ENCODE measurements at places on chromosomes 12 and 14.

- DNase-seq: no peak
Observed at GRCh38 chr12:68154779-68155178, 4.8 kb downstream of the IFNG start.

DNA sequence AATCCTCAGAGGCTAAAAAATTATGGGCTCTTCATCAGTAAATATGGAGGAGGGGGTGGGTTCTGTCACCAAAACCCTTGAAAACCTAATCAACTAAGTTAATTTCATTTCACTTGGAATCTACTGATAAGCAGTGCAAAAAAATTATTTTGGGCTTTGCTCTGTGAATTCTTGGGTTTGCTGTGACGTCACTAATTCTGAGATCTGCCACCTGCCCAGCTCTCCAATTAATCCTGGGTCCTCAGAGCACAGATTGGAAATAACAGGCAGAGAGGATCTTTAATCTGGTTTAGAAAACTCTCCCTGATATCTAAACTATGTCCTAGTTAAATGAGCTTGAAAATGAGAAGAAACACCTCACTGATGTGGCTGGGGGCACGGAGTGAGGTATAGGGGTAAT, 903.2 kb downstream of the AACS start:
- DNase-seq: no peak

- no peak for DNase-seq
Observed at GRCh38 chr14:100893228-100893601, 10.3 kb downstream of the RTL1 start.

- DNase-seq: no peak
Observed at GRCh38 chr14:98606041-98606640, 665.9 kb downstream of the BCL11B start.

DNA sequence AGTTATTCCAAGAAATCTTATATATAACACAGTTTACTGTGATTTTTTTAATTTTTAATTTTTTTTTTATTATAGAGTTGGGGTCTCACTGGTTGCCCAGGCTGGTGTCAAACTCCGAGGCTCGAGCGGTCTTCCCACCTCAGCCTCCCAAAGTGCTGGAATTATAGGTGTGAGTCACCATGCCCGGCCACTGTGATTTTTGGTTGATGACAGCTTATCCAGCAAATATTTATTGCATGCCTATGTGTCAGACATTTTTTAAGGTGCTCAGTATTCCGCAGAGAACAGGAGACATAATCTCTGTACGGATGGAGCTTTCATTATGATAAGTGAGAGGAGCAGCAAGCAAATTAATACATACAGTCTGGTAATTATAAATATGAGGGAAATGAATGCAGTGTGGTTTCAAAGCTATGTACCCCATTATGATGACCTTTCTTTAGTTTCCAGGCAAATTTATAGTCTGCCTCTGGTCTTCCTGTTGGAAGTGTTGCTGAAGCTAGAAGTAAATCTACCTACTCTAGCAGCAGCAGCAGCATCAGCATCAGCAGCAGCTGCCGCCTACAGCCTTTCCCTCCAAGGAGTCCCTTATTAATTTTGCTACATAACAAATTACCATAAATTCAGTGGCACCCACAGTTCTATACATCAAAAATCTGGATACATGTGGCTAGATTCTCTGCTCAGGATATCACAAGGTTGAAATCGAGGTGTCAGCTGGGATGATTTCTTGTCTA, 32.3 kb downstream of the FRS2 start:
- no peak for DNase-seq

DNA sequence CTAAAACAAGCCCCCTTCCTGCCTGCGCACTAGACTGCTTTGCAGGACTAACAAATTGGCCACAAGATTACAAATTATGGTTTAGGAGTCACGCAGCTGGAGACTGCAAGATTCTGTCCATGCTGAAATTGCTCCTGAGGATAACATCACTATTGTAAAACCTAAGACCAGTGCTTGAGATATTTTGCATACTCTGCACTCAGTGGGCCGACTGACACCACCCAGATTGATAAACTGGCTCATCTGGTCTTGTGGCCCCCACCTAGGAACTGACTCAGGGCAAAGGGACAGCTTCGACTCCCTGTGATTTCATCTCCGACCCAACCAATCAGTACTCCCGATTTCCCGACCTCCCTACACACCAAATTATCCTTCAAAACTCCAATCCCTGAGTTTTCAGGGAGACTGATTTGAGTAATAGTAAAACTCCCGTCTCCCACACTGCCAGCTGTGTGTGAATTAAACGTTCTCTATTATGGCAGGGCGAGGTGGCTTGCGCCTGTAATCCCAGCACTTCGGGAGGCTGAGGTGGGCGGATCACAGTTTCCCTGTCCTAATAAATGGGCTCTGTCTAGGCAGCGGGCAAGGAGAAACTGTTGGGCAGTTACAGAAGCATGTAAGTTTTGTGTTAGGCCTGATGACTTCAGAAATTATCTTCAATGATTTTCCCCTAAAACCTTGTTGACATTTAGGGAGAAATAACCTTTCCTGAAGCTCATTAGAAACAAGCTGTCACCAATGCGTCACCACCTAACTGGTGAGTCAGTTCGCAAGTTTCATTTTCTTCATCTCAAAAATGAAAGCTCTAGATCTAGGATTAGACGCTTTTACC, 5.3 kb upstream of the UBC start:
- DNase-seq: no peak

DNA sequence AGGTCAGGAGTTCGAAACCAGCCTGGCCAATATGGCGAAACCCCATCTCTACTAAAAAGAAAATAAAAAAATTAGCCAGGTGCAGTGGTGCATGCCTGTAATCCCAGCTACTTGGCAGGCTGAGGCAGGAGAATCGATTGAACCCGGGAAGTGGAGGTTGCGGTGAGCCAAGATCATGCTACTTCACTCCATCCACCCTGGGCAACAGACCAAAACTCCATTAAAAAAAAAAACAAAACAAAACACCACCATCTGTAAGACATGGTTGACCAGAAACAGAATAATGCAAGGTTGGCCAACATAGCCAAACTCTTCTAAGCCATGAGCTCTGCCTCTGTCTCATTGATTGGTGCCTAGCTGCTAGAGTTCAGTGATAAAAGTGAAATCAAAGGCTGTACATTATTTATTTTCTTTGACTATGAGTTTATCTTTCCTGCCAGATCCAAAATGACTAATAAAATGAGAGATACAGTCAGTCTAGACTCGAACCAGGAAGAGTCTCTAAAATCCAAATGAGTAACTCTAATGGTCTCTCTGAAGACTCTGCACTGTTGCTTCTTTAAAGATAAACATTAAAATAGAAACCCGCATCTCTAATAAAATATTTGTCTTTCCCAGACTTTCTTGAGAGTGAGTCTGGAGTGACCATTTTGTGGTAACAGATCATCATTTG, 404.7 kb downstream of the DAD1 start:
- no peak for DNase-seq
